ENCODE measurements at places on chromosomes 1 and 21. TPM values are rescaled to one million over a fixed set of nuclear protein-coding genes. Genes with fewer than 3 reads are reported as not detected.

The CLCA4 gene
- not detected for total RNA-seq

The NTRK1 gene
- not detected for total RNA-seq

The PAQR6 gene
- total RNA-seq, result 0.33 TPM

The PLA2G2D gene
- not detected for total RNA-seq

The SERTAD4 gene
- total RNA-seq, result 0.17 TPM

The SLAMF1 gene
- total RNA-seq, result not detected

The GRHL3 gene
- not detected for total RNA-seq

The COL24A1 gene
- 2.8 TPM for total RNA-seq

The MAEL gene
- total RNA-seq, result not detected

The PTPN22 gene
- total RNA-seq, result 0.33 TPM

The OLIG1 gene
- not detected for total RNA-seq

Data from fibroblast of lung (primary cell).